Hematopoietic multipotent progenitor cell treated with erythropoietin and hydrocortisone succinate and interleukin-3 and kit ligand, for 8 days (in vitro differentiated cells): ENCODE measurements at places on chromosomes 6 and 20.

DNA sequence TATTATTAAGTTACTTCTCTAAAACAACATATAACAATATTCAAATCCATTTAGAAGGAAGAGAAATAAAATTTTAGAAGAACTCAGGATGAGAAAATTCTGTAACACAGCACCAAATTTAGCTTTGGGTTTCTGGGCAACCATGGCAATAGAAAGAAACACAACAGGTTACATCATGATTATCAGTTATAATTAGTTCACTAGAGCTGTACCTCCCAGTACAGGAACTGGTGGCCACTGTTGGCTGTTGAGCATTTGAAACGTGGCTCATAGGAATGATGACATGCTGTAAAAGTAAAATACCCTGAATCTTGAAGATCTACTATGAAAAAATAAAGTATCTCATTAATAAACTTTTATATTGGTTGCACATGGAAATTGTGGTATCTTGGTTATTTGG, 23.7 kb upstream of the MAP3K4 start:
- DNase-seq: no peak

DNA sequence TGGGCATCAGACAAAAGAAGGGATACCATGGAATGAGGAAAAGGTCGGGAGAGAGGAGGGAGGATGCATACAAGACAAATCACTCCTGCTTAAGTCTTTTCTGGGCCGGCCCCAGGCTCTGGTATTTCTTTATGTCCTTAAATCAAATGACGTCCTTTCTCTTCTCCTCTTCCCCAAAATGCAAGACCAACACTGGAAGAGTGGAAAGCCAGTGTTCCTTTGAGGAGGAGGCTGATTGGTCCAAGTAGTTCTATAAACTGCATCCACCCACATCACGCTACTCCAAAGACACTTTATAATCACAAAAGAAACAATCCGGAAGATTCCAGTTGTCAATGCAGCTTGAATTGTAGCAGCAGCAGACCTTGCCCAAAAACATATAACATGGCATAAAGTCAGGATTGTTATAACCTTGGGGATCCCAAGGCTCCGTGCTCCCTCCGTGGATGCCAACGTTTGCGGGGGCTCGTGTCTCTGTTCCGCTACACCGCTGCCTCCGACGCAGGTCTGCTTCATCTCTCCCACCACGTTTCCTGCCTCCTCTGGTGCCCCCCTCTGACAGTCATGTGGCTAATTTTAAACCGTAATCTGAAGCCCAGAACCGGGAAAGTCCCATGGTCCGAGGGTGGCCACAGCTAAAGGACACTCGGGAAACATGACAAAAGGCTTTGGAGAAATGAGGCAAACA, 47.1 kb downstream of the MCUR1 start:
- peak; percentile 25 for DNase-seq

GRCh38 chr20:9038791-9039535, 29.9 kb upstream of the PLCB4 start:
- DNase-seq: no peak

DNA sequence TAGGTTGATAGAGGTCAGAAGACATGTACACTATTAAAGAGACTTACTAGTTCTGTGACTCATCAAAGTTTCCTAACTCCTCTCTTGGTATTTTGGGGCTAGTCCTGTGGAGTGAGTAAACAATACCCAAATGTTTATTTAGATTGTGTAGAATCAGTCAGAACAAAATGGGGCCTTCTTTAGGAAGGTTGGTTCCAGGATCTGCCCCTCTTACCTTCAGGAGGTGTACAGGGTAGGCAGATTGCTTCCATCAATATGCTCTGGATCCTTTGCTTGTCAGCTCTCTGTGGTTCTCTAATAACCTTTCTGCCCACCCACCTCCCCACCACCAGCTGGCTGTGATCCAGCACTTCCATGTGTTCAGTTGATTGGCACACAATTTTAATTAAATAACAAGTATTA, 107.0 kb downstream of the POPDC3 start:
- DNase-seq: no peak

DNA sequence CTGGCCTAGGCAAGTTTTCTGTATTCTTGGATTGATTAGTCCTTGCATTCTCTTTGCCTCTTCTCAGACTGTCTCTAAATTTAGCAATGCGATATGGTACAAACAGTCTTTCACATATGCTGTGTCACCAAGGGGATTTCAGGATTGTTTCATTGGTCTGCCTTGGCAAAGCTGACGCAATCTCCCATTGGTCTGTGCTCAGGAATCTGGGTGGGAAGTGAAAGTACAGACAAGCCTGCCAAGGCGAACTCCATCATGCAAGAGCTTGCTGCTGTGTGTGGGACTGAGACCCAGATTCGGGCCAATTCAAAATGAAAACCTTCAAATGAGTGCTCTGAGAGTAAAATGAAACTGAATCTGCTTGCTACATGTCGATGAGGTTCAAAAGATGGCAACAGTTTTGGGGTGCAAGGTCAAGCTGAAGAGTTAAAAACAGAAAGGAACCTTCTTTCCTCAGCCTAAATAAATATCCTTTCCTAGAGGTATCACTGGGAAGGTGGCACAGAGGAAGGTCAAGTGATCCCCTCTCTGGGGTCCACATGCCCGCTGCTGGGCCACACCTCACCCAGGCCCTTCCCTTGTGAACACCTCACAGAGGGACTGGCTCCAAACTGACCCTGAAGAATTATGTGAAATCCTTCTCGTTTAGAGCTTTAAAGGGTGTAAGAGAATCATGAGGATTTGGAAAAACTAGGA, 198.8 kb upstream of the PREP start:
- DNase-seq: no peak

GRCh38 chr6:35483893-35484645, 12.8 kb downstream of the TEAD3 start:
- DNase-seq: no peak

GRCh38 chr20:5192570-5193431, 66.0 kb downstream of the CDS2 start:
- DNase-seq: no peak

DNA sequence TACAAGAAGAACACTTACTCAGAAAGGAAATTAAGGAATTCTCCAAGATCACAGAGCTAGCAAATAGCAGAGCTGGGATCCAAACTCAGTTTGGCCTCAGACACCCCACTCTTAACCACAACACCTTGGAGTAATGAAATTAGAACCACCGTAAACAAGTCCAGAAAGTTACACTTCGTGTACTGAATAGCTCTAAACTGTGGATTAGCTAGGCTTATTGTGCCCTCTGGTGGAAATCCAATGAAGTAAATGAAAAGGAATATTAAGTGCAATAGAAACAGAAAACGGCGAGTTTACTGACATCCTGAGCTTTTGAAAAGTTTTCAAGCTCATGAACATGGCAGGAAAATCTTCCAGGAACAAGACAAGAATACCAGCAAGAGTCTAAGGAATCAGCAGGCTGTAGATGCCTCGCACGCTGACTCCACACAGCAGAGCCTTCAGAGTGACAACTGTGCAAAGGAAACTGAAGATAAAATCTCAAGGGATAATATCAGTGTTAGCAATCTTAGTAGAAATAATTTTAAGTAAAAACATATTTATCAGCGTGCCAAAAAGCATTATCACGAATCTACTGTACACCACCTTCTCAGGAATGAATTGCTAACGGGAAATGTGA, 34.6 kb downstream of the FBXO5 start:
- peak; percentile 59 for DNase-seq

DNA sequence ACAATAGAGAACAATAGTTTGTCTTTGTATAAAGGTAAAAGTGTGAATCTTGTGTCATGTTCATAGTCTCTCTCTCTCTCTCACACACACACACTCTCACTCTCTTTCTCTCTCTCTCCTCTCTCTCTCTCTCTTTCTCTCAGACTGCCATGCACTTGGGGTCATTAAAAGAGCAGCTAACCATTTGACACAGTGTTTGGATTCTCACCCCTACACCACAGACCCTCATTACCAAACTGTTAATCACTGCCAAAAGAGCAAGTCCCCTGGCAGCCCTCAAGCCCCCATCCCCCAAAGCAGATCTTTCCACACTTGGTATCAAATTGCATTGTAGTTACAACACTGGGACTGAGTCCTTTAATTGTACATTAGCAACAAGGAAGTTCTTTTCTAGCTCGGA, 305.8 kb upstream of the RSPO3 start:
- no peak for DNase-seq

GRCh38 chr6:1187293-1188131, 124.4 kb upstream of the FOXQ1 start:
- DNase-seq: no peak

DNA sequence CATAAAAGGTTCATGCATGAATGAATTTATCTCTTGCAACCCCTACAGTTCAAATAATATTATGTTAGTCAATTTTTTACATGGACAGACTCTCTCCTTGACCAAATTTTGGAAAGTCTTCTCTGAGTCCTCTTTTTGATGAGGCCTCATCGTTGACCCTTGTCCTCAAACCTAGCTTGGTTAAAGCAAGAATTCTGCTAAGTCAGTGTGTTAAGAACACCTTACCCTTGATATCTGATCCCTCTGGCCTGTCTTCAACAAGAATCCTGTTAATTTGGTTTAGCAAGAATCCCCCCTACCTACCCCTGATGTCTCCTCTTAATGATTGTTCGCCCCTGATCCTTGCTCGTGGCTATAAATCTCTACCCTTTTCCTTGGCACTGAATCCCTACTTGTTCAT, 301.4 kb downstream of the LAMA2 start:
- no peak for DNase-seq

GRCh38 chr6:95578106-95578410, 723 bp downstream of the MANEA start:
- DNase-seq: peak; percentile 13

DNA sequence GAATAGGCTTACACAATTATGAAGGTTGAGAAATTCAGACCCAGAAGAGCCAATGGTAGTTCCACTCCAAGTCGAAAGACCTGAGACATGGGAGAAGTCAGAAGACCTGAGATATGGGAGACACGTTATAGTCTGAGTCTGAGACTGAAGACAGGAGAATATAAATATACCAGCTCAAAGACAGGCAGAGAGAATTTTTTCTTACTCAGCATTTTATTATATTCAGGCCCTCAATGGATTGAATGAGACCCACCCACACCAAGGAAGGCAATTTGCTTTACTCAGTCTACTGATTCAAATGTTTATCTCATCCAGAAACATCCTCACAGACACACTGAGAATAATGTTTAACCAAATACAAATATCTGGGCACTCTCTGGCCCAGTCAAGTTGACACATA, 693.5 kb downstream of the HDGFL1 start:
- DNase-seq: no peak

- no peak for DNase-seq
These were observed 27.4 kb upstream of the PCMTD2 start for GRCh38 chr20:64228086-64228653.

- DNase-seq: no peak
These were observed 48.9 kb upstream of the BHLHE23 start for GRCh38 chr20:63055575-63056235.

GRCh38 chr6:39249278-39249677, 20.0 kb upstream of the KCNK5 start:
- DNase-seq: no peak

DNA sequence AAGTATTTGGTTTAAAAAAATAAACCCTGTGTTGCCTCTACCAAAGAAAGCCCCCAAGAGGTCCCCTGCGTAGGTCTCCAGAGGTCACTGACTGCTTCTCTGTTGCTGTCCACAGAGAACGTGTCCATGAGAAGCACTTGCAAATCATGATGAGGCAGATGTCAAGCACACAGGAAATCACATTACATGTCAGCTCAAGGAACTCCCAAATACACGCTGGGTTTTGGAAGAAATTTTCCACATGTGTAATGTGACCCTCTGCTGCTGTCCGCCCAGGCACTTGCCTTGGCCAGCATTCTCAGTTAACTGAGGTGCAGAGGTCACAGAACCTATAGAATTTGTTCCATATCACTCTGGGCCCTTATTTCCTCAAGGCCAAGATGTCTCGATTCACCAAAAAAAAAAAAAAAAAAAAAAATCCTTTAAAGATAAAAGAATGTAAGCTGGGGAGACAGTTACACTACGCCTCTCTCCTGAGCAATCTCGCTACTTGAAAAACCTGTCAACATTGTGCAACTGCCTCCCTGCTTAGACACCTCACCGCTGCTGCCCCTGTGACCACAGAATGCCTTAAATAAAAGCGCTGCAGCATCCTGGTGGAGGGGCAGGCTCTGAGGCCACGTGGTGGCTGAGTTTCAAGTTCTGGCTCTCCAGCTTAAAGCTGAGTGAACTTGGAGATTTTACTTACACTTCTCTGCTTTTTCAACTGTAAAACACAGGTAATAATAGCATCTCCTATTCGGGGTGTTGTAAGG, 42.3 kb downstream of the SLC22A23 start:
- DNase-seq: peak; percentile 59

DNA sequence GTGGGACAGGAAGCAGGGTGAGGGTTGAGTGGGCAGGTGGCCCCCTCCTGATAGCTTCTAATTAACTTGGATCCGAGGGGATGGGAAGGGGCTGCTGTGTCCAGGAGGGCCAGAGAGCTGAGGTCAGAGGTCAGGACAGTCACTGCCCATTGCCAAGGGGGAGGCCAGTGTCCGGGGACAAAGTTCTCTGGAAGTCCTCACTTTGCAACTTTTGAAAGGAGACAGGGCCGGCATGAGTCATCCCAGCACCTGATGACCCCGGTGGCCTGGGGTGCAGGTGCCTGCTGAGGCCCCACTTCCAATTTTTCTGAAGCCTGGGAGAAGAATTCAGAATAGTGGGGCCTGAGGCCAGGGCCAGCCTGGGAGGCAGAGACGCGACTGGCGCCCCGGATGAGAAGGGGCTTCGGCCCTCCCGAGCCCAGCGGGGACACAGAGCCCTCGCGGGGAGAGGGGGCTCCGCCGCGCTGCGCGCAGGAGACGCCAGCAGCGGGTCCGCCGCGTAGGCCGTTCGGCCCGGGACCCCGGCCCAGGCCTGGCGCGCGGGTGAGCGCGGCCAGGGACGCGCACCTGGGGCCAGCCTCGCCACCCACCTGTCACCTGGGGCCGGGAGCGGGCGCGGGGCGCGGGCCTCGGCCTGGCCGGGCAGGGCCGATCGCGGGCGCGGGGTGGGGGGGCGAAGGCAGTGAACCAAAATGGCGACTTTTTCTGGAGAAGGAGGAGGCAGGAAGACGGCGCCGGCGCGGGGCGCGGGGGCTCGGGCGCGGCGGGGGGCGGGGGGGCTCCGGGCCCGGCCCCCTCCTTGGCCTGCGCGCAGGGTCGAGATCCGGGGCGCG, 586 bp downstream of the ZNF512B start:
- no peak for DNase-seq

- DNase-seq: peak; percentile 45
These were observed 4.9 kb upstream of the BEND6 start for GRCh38 chr6:56949925-56950495.

GRCh38 chr20:45742596-45742995, 20.4 kb downstream of the SPINT4 start:
- no peak for DNase-seq

DNA sequence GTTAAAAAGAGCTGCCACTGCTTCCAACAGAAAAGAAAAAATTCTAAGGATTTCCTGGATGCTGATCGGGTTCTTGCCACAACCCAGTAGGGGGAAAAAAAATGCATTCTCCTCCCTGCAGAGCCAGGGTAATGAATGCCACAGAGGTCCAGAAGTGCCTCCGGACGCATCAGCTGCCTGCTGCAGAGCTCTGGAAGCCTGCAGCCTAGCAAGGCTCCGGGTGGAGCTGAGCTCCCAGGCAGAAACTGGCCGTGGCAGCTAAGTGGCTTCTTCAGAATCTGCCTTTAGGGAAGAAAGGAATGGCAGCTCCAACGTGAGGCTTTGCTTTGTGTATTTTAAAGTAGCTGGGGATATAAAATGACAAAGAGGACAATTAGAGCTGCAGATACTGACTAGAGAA, 155.0 kb downstream of the CFAP61 start:
- DNase-seq: no peak
